Suppressor macrophage treated with lipopolysaccharide for 4 hours (primary cell): ENCODE measurements at places on chromosomes 1 and 21.

DNA sequence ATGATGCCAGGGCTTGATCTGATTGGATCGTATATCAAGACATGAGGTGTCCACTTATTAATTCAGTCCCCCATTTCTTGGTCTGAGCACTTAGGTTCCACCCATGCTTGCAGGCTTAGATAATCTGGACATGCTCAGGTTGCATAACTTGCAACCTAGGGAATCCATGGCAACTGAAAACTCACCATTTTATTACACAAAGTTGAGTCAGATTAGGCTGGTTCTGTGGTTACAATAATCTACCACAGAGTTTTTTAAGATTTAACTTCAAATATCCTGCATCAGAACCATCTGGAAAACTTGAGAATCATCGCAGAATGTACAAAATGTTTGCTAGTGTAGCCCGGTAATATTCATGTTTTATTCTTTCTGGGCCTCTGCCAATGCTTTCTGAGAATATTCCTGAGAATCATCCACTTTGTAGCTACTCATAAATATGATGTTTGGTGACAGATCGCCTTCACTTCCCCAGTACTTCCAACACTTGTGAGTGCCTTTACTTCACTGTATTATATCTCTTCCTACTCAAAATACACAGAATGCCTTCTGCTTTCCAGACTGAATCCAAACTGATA, 707.2 kb upstream of the ADAMTS5 start:
- no peak for DNase-seq

DNA sequence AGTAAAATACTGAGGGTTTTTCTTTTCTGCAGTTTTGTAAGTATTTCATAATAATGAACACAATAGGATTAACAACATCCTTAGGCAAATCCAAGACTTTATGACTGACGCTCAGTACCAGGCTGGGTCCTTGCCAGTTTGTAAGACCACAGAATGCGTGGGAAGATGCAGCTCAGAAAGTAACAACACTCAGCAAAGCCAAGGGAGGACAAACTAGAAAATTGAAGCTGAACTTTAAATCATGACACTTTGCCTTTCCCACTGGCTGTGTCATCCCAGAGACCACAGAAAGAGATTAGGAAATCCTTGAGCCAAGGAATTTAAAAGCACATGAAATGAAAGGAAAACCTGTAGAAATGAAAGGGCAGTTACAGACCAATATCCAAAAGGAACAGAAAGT, 426.3 kb upstream of the CHRM3 start:
- DNase-seq: peak; percentile 30

DNA sequence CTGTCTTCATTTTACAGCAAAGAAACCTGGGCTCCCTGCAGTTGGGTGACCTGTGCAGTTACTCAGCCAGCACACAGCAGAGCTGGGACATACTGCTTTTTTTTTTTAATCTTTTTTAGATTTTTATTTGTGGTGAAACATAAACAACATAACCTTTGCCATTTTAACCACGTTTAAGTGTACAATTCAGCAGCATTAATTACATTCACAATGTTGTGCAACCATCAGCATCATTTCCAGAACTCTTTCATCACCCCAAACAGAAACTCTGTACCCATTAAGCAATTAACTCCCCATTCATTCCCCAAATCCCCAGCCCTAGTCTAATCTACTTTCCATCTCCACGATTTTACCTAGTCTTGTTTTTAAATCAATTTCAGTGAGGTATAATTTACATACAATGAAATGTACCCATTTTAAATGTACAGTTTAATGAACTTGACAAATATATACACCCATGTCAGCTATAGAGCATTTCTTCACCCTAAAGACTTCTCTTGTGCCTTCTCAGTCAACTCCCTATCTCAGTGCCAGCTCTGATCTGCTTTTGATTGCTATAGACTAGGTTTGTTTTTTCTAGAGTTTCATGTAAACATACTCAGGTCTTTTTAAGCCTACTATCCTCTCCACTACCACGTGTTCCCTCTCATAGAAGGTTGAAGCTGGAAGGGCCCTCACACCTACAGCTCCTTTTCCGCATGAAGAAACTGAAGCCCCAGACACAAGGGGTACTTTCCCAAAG, 37.8 kb upstream of the C8B start:
- no peak for DNase-seq

DNA sequence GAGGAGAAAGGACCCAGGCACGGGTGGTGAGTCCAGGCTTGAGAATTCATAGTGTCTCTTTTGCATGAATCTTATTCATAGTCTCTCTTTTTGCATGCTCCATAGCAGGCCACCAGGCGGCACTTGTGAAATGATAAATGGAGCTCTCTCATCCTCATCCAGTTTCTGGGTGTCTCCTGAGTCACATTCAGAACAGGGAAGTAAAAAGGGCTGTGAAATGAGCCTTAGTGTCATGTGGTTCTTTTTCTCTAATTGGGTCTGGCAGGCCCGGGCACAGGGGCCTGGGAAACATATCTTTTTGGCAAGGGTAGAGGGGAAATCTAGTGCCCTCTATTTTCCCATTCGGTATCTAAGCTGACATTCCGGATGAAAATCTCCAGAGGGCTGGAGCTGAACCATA, 19.1 kb upstream of the NCF2 start:
- peak; percentile 91 for DNase-seq

DNA sequence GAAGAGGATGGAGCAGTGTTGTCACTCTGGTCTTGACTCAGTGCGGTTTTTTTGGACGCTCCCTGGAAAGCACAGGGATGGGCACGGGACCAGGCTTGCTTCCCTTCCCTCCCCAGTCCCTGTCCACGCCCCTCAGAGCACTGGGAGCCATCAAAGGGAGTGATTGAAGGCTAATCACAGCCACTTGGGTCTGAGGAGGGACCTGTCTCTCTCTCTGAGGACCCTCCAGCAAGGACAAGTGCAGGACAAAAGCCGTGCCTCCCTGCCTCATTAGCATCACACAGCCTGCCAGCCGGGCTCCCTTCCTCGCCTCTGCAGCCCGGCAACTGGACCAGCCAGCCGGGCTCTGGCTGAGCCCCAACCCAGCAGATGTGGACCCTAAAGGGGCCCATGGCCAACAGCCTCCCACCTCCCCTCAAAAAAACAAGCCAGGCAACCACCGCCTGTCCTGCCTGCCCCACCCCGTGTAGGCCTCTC, 18.6 kb upstream of the PDZK1IP1 start:
- DNase-seq: no peak

DNA sequence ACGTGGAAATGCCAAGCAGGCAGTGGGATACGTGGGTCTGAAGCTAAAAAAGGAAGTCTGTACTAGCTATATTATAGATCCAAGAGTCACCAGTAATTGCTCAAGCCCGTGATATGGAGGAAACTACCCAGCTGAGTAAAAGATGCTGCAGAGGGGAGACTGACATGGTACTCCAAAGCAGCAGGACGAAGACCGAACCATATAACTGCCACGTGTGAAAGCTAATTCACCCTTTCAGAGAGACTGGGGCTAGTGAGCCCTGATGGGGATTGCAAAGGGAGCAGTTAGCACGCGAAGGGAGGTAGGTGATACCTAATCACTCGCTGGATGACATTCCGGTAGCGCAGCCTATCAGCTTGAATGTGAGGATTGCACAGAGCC, 316 bp downstream of the AP4B1 start:
- DNase-seq: peak; percentile 73

DNA sequence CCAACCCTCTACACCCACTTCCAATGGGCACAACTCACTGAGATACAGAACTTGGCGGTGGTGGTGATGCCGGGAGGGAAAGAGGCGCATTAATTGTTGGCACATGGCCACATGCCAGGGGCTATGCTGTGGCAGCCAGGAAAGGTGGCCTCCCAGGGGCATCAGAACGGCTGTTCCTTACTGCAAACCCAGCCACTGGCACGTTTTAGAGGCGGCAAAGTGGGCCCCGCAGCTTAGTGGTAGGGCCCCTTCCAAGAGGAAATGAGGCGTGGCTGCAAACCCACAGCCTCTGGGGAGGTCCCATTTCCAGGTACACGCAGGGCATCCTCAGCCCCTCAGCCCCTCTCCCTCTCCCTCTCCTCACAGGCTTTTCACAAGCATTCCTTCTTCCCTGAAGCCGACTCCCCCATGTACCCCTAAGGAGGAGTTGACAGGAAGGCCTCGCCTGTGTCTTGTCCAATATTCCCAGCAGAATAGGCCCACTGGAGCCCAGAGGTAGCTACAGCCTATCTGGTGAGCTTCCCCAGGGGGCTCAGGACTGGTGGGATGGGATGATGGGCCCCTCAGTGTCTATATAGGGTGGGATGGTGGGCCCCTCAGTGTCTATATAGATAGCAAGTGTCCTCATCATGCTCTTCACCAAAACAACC, 166.2 kb downstream of the CLIC6 start:
- DNase-seq: no peak

DNA sequence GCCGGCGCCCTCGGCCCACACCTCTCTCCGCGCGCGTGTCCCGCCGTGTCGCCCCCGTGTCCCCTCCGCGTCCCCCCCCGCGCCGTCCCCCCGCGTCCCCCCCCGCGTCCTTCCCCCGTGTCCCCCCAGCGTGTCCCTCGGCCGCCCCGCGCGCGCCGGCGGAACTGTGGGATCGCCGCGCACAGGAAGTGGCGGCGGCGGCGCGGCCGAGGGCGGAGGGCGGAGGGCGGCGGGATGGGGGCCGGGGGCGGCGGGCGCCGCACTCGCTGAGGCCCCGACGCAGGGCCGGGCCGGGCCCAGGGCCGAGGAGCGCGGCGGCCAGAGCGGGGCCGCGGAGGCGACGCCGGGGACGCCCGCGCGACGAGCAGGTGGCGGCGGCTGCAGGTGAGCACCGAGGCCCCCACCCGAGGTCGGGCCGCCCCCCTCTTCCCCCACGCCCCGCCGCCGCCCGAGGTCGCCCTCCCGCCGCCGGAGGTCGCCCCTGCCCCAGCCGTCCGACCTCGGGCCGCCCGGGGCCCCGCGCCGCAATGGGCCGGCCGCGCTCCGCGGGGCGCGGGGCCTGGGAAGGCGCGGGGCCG, at the start of gene AGPAT3:
Gene AGPAT3, plus strand, starts transcription at position 262 of the 578 bp plus-strand sequence. CDS start 94,459 bp downstream, outside the sequence.
- DNase-seq: peak; percentile 59

GRCh38 chr1:170623171-170623570, 40.8 kb upstream of the PRRX1 start:
- peak; percentile 2 for DNase-seq

DNA sequence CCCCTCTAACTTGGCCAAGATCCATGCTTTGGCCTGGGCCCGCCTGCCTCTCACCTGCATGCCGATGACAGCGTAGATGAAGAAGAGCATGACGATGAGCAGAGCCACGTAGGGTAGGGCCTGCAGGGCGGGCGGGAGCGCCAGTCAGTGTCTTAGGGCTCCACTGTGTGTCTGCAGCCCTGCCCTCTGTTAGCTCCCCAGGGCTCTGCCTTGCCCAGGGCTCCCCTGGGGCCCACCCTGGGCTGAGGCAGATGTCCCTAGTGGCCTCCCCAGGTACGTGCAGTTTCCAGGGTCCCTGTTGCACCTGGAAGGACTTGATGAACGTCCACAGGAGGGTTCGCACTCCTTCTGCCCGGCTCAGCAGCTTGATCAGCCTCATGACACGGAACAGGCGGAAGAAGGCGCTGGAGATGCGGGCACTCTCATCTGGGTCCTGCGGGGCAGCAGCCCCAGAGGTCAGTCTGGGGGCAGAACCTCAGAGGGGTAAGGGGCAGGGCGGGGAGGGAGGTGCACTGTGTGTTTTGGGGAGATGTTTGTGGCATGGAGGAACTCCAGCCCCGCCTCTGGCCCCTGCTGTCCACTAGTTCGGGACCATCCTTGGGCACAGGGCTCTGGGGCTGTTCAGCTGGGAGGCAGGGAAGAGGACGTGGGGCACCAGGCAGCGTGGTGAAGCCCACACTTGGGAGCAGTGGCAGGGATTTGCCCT, 29.8 kb upstream of the KIF21B start:
- DNase-seq: no peak

- no peak for DNase-seq
Observed at GRCh38 chr21:44057960-44058651, 46.0 kb downstream of the TRAPPC10 start.

DNA sequence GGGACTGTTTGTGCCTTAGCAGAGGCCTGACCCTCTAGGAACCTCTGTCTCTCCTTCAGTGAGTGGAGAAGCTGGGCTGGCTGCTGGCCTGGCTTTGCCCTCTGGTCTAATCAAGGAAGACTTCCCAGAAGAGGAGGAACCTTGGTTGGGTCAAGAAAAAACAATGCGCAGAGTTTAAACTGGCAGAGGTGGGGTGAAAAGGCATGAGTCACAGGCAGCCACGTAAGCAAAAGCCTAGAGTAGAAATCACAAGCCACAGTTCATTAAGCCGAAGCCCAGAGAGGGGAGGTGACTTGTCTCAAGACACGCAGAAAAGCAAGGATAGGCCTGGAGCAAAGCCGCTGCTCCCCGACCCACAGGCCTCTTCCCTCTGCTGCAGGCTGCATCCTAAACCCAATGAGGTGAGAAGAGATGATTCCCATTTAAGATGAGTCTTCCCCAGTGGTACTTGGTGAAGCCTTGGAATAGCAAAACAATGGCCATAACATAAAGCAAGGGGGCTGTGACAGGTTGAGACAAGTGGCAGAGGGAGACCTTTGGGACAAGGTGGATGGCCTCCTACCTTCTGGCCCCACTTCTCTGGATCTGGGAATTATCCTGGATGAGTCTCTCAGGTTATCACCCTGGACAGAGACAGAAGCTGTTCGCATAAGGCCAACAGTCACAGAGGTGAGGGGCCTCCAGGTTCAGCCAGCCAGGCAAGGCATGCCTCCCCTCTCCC, 7.7 kb downstream of the PDZK1IP1 start:
- DNase-seq: no peak

GRCh38 chr21:35088319-35088771, 39.2 kb upstream of the RUNX1 start:
- no peak for DNase-seq

DNA sequence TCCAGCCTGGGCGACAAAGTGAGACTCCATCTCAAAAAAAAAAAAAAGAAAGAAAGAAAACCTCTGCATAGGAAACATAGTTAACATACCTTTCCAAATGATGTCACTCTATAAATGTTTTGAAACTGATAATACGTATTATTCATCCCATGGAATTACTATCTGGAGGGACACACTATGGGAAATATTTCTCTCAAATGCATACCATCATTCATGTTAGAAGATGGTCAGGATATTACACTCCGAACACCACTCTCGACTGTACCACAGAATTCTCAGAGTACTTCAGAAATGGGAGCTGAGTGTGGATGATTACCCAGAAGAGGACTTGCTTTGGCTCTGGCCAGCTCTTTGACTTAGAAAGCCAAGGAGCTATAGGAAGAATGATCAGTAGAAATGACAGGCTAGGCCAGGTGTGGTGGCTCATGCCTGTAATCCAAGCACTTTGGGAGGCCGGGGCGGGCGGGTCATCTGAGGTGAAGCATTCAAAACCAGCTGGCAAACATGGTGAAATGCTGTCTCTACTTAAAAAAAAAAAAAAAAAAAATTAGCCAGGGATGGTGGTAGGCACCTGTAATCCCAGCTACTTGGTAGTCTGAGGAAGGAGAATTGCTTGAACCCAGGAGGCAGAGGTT, 5.2 kb upstream of the LIN28A start:
- no peak for DNase-seq

- no peak for DNase-seq
Observed at GRCh38 chr1:203456577-203456976, 19.0 kb upstream of the PRELP start.

- DNase-seq: no peak
Observed at GRCh38 chr1:17370618-17371017, 1.4 kb upstream of the PADI6 start.
